ENCODE measurements at places on chromosomes 11 and 22.

DNA sequence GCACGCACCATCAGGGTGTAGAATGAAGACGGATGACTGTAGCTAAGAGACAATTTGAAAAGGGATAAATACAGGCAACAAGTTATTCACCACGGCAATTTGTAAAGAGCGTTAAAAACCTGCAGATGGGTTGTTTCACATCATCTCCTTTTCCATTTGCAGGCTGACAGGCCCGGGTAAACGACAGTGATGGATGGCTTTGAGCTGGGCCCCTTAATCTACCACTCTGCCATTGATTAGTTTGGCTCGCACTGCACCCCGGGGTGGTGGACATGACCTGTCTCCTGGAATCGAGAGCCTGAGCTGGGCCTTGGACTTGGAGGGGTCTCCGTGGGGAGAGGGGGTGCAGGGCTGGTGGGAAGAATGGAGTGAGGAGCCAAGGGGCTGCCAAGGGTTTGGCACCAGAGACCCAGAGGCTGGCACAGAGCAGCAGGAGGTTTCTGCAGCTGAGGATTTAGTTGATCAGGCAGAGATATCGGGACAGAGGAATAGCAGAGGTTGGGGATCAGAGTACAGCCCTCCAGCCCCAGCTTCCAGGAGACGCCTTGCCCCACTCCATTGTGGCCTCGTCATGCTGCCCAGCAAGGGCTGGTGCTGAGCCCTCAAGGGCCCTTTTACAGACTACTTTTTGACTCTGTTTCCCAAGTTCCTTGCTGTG, 110.6 kb upstream of the NECTIN1 start:
- DNase-seq: no peak

DNA sequence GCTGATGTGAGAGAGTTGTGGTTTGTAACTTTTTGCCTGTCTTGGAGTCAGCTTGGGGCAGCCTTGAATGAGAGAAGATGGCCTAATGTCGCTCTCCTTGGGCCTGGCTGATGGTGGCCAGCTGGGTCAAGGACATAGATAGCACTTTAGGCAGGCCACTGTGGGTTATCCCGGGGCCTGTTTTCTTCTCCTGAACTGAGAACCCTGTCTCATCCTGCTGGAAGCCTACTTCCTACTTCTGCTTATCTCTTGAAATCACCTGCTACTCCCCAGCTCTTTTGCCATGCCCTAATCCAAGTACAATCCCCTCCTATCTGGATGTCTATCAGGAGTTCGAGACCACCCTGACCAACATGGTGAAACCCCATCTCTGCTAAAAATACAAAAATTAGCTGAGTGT, 49.5 kb downstream of the OSBP2 start:
- DNase-seq: no peak

DNA sequence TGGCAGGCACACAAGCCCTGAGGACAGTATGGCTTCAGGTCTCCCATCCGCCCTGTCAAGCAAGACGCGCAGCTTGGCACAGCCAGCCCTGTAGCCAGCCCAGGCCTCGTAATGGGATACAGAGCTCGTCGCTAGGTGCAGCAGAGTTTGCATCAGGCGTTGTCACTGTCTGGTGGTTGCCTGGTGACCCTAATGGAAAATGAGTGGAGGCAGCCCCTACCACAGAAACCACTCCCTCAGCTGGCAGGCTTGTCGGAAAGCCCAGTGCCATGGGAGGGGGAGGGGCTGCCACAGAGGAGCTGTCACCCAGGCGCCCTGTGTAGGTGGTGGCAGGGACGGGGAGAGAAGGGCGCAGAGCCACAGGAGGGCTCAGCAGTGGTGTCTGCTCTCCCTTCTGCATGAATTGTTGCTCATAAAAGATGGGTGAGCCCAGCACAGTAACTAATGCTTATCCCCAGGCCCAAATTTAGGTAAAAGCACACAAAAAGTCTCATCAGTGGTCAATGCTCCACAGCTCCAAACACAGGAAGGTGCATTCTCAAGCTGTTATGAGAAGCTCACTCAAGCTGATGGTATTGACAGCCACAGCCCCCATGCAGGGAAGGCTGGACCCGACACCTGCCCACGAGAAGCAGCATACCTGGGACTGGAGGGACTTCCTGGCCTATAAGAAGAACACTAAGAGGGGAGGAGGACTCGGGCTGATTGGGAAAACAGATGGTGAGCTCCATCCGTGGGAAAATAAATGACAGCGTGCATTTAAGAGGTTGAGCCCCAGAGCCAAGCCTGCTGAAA, 164.6 kb downstream of the ETS1 start:
- DNase-seq: peak; percentile 73

DNA sequence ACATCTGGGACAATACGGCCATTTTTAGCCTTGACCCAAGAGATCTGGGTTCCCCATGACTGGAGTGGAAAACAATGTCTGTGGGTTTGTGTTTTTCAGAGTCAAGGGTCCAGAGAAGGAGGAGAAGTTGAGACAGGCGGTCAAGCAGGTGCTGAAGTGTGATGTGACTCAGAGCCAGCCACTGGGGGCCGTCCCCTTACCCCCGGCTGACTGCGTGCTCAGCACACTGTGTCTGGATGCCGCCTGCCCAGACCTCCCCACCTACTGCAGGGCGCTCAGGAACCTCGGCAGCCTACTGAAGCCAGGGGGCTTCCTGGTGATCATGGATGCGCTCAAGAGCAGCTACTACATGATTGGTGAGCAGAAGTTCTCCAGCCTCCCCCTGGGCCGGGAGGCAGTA, 15.7 kb downstream of the NNMT start:
- no peak for DNase-seq

- no peak for DNase-seq
These were observed 82.4 kb upstream of the CLDN5 start for GRCh38 chr22:19606332-19607191.

DNA sequence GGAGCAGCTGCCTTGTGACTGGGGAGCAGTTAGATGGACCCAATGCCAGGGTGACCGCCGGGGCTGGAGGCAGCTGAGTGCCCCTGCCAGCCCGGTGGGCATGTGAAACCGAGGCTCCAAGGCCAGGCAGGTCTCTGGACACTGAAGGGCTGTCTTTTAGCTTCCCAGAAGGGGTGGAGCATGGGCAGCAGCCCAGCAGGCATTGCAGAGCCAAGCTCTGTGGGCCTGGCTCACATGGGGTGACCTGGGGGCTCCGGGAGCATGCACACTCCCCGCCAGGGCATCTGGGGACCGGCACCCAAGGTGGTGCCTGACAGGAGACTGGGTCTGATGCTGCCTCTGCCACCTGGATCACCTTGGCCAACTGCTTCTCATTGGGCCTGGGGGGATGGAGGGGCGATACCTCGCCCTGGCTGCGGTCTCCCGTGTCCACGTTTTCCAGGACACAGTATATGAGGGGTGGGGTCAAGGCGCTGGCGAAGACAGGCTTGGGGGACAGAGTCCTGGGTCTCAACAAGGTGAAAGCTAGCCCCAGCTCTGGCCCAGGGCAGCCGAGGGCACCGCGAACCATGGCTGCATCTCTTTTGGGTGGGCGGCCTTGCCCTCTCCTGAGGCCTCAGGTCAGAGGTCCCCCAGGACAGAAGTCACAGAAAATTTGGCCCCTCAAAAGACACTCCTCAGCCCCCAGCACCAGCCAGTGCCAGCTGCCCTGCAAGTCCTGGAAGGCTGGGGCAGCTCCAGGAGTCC, 3.5 kb downstream of the INS start:
- DNase-seq: no peak

All from CD4-positive, alpha-beta T cell (primary cell).